Activated CD4-positive, CD25-positive, alpha-beta regulatory T cell treated with anti-CD3 and anti-CD28 coated beads, Interleukin-2, amount 50 U/mL, for 16 hours (primary cell): ENCODE measurements at places on chromosomes 16 and 17.

- no peak for DNase-seq
Measured at GRCh38 chr16:65896448-65897153, 469.9 kb upstream of the CDH5 start.

- DNase-seq, result no peak
Measured at GRCh38 chr16:17083628-17084027, 387.1 kb downstream of the XYLT1 start.

DNA sequence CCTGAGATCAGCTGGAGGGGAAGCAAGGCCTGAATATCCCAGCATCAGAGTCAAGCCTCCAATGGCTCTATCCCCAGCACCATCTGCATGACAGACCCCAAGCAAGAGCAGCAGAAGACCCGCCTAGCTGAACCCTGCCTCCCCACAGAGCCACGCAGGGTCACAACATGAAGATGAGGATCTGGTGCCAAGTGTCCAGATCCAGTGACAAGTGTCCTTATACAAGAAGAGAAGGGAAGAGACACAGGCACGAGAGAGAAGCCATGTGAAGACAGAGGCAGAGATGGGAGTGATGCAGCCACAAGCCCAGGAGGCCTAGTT, 28.9 kb downstream of the TNFRSF13B start:
- no peak for DNase-seq

DNA sequence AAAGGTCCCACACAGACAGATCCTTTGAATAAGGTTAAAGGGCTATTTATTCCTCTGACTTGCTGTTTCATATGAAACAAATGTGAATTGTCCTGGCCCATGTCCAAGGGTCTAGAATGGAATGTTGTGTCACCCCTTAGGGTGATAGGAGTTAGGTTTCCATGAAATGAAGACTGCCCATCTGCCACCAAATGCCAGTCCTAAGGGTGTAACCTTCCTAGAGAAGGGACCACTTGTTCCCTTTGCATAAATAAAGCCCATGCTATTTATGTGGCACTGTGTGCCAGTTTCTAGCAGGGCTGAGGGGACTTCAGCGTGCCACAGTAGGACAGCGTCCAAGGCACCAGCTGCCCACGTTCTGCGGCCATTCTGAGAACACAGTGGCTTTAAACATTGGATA, 171.3 kb downstream of the ABCA8 start:
- no peak for DNase-seq

GRCh38 chr17:55722016-55722736, 488 bp downstream of the TMEM100 start:
- DNase-seq, result no peak

DNA sequence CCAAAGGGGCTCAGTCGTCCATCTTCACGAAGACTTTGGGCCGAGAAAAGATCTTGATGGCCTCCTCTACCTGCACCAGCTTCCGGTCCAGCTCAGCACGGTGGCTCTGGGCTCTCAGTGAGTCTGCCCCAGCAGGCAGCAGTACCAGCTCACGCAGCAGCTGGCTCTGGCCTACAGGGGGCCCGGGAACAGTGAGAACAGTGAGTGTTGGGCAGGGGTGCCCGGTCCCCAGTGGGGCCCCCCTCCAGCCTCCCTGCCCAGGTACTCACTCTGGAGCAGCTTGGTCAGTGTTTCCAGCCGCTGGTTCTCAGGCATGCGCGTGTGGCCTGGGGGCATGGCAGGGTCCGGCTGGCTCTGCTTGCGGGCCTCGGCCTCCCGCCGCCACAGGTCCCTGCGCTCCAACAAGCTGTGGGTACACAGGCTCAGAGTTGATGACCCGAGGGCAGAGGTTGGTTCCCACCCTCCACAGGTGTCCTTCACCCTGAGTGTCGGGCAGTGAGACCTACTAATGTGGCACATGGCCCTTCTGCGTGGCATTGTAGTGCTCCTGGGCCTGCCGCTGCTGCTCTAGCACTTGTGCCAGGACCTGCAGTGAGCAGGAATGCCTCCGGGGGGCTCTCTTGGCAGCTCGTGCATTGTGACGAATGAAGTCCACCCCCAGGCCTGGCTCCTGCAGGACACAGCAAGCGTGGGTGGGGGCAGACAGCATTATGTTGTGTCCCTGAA, 2.6 kb downstream of the PARD6A start:
- DNase-seq, result no peak

GRCh38 chr16:89697616-89698331, 3.7 kb downstream of the SPATA2L start:
- DNase-seq, result no peak

GRCh38 chr17:2932946-2933345, 130.5 kb downstream of the OR1D5 start:
- no peak for DNase-seq

DNA sequence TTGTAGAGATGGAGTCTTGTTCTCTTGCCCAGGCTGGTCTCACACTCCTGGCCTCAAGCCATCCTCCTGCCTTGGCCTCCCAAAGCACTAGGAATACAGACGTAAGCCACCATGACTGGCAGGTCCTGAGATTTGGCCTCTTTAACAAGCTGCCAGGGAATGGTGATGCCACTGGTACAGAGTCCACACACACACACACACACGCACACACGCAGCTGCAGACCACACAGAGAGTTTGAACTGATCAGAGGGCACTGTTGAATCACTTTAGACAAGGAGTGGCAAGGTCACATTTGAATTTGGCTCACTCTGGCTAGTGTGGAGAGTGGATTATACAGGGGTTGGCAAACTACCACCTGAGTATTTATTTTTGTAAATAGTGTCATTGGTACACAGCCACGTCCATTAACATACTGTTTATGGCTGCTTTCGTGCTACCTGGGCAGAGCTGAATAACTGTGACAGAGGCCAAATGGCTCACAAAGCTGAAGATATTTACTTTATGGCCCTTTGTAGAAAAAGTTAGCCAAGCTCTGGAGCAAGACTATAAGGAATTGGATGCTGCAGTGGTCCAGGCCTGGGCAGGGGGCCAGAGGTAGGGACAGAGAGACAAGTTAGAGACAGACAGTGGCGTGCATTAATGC, 9.9 kb downstream of the ITPRIPL2 start:
- DNase-seq, result no peak

DNA sequence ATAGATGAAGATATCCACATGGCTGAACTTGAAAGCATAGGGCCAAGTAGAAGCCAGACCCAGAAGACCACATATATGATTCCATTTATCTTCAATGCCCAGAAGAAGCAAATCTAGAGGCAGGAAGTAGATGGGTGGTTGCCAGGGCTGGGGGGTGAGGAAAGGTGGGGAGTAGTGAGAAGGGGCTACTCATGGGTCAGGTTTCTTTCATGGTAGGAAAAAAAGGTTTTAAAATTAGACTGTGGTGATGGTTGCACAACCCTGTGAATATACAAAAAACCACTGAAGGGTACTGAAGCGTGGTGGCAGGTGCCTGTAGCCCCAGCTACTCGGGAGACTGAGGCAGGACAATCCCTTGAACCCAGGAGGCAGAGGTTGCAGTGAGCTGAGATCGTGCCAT, 5.4 kb downstream of the CD2BP2 start:
- no peak for DNase-seq

GRCh38 chr17:73679476-73679875, 35.2 kb upstream of the SDK2 start:
- DNase-seq, result no peak

- no peak for DNase-seq
Measured at GRCh38 chr17:47213540-47213939, 4.4 kb downstream of the MYL4 start.

DNA sequence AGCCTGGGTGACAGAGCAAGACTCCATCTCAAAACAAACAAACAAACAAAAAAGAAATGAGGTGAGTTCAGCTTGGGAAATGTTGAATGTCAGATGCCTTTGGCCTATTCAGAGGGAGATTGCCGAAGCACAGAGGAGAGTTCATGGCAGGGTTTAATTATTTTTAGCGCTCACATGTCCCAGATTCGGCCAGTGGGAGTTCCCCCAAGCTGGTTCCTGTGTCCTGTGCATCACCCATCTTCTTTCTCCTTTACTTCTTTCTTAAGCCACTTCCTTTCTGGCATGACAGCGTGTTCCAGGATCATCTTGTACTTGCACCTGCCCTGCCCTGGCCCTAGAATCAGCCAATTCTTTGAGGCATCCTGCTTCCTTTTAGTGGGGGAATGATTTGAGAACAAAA, 9.2 kb downstream of the MPV17L start:
- no peak for DNase-seq

DNA sequence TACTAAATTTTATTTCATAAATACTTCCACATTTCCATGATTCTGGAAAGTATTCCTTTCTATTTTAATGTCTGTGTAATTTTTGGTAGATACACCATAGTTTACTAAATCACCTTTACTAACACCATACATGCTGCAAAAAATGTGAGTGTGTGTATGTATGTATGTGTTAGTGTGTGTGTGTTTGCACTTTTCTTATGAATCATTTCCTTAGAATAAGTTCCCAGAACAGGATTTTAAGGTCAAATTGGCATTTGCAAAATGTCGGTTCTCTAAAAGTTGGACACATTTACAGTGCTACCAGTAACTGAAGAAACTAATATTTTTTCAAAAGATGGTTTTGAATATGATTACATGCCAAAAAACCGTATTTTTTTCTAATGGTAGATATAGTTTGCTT, 137.1 kb downstream of the CYB561 start:
- no peak for DNase-seq

- no peak for DNase-seq
Measured at GRCh38 chr17:8696906-8697305, 47.7 kb downstream of the CCDC42 start.

- no peak for DNase-seq
Measured at GRCh38 chr17:67606471-67606870, 111.3 kb upstream of the NOL11 start.

GRCh38 chr16:56611281-56611833, 3.0 kb downstream of the MT2A start:
- no peak for DNase-seq

DNA sequence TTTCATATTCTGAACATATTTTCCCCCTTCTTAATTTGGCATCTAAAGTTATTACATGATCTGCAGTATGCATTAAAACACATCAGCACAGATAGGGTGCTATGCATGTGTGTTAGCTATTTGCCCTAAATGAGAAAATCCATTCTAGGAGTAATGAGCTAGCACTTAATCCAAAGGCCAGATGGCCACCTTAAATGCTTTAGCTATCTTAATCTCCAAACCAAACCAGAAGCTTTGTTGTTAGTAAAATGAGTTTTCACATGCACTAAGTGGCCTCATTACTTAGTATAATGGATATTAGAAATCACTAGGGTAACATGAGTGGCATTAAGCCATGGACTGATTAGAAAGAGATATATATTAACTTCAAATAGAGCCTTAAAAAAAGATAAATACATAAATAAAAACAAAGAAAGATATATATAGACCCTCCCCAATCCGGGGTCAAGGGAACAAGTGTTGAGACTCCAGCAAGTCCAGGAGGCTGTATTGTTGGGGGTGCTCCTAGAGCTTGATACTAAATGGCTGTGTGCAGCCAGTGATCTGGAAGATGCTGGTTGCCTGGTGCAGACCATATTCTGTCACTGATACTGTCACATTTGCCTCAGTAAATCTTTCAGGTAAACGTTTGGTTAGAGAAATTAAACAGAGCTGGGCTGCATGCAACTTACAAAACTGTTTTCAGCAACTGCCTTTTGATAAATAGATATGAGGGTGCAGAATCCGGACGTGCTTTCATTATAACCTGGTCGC, 67.3 kb downstream of the MYH10 start:
- no peak for DNase-seq

DNA sequence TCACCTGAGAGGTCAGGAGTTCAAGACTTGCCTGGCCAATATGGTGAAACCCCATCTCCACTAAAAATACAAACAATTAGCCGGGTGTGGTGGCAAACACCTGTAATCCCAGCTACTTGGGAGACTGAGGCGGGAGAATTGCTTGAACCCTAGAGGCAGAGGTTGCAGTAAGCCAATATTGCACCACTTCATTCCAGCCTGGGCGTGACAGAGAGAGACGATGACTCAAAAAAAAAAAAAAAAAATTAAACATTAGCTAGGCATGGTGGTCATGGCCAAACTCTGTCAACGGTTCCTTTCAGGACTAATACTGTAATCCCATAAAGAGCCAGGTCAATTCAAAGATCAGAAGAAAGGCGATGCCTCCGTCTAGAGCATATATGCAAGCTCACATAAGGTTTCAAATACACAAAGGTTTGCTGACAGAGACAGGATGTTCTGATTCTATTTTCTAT, 2.4 kb downstream of the RNF157 start:
- no peak for DNase-seq
